ENCODE measurements at places on chromosomes 7 and 10. TPM values are rescaled to one million over a fixed set of nuclear protein-coding genes. Genes with fewer than 3 reads are reported as not detected.
A peak's percentile ranks its signal among the peaks of the same experiment; 100 is the strongest.

DNA sequence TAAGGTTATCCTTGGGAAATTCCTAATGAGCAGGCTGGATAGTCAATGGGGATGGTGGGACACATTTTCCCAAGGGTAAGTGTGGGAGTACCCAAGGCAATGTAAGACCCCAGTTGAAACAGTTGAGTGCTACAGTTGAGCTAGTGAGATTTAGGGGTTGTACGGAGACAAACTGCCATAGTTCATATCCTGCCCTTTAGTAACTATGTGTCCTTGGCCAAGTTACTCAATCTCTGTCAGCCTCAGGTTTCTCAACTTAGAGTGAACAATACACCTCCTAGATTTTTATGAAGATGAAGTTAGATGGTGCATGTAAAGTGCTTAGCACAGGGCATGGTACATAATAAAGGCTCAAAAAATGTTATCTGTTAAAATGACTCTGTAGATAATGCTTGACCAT lies 20.5 kb downstream of the HABP2 start:
- DNase-seq: no peak
- H3K4me1 ChIP-seq: no peaks in the 10 kb centered on the region
- no peaks in the 10 kb centered on the region for H3K36me3 ChIP-seq
- no peak overlapping the region for H3K4me3 ChIP-seq

DNA sequence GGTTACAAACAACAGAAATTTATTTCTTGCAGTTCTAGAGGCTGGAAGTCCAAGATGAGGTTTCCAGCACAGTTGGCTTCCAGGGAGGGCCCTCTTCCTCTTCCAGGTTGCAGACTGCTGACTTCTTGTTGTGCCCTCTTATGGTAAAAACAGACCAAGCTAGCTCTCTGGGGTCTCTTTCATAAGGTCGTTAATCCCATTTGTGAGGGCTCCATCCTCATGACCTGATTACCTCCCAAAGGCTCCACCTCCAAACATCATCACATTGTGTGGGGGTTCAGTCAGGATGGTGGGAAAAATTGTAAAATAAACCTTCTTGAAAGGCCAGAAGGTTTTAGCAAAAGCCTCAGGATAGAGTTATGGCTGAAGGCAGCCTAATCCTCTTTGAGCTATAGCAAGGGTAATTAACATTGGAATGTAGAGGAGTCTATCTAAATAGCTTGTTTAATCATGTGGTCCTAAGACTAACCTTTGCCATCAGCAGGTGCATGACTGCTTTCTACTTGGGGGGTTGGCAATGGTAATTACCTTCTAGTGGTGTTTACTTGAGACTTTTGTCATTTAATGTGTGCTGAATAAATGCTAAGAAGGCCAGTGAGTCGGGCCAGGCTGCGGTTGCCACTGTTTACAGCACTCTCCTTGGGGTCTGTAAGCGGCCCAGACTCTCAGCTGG lies 80.8 kb downstream of the PPP1R17 start:
- H3K27ac ChIP-seq: no peak overlapping the region
- H3K4me1 ChIP-seq: no peaks in the 10 kb centered on the region
- DNase-seq: no peak

- H3K27ac ChIP-seq: no peak overlapping the region
- H3K4me1 ChIP-seq: peaks cover 41% of the 10 kb centered on the region
- H3K27me3 ChIP-seq: no peaks in the 10 kb centered on the region
- DNase-seq: no peak
- no peaks in the 10 kb centered on the region for H3K36me3 ChIP-seq
These were observed 14.0 kb downstream of the KMT2E start for GRCh38 chr7:105028004-105028403.

GRCh38 chr7:25847336-25848070 lies 304.5 kb upstream of the NFE2L3 start:
- H3K27me3 ChIP-seq: peaks cover 6% of the 10 kb centered on the region
- H3K36me3 ChIP-seq: no peaks in the 10 kb centered on the region
- DNase-seq: no peak
- no peak overlapping the region for H3K4me3 ChIP-seq
- no peak overlapping the region for H3K27ac ChIP-seq

DNA sequence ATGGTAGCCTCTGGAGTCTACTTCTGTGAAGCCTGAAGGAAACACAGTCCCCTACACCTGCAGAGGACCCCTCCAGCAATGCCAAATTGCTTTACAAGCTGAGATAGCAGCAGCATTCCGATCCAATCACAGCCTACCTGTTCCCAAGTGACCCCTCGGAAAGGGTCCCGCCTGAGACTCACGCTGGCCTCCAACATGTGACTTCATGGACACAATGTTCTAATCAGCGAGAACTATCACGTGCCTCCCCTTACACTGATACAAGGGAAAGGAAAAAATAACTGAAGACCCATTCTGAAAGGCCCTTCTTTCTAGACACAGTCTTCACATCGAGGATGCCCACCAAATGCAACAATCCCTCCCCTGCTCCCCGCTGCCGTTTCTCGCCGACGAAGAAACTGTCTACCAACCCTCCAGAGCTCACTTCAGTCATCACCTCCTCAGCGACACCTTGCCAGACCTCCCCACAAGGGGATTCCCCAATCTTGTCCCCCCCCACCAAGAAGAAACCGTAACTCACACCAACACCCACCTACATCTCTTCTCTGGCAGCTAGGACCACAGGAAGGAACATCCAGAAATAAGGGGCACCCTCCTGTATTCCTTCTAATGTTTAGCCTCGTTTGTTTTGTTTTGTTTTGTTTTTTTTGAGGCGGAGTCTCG lies 1.8 kb downstream of the SNX8 start:
- H3K36me3 ChIP-seq: no peaks in the 10 kb centered on the region
- H3K27me3 ChIP-seq: no peaks in the 10 kb centered on the region
- H3K4me3 ChIP-seq: no peak overlapping the region

- no peaks in the 10 kb centered on the region for H3K36me3 ChIP-seq
- no peak overlapping the region for H3K4me3 ChIP-seq
- no peak for DNase-seq
These were observed 607.0 kb downstream of the DNAJB9 start for GRCh38 chr7:109176661-109177060.

DNA sequence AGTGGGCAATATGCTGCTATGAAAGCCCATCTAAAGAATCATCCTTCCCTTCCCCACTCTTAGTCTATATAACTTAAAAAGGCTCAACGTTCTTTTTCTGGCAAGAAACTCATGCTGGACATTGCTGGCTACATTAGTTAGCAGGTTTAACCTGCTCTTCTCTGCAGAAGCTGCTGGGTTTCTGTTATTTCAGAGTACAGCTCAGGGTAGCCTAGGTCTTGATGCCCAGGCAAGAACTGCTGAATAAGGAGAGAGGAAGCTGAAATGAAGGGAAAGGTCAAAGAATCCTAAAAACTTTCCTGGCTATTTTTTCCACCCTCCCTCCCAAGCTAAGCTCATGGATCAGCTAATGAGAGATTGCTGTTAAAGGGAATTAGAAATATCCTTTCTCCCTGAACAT lies 79.4 kb downstream of the ANKIB1 start:
- no peaks in the 10 kb centered on the region for H3K36me3 ChIP-seq
- no peaks in the 10 kb centered on the region for H3K27me3 ChIP-seq
- H3K4me1 ChIP-seq: no peaks in the 10 kb centered on the region
- H3K27ac ChIP-seq: no peak overlapping the region
- no peak overlapping the region for H3K4me3 ChIP-seq

GRCh38 chr10:103548581-103549348 lies 55.3 kb downstream of the NEURL1 start:
- H3K4me3 ChIP-seq: no peak overlapping the region
- no peak for DNase-seq
- no peaks in the 10 kb centered on the region for H3K36me3 ChIP-seq
- H3K27me3 ChIP-seq: no peaks in the 10 kb centered on the region
- H3K27ac ChIP-seq: no peak overlapping the region
- H3K4me1 ChIP-seq: peaks cover 13% of the 10 kb centered on the region

DNA sequence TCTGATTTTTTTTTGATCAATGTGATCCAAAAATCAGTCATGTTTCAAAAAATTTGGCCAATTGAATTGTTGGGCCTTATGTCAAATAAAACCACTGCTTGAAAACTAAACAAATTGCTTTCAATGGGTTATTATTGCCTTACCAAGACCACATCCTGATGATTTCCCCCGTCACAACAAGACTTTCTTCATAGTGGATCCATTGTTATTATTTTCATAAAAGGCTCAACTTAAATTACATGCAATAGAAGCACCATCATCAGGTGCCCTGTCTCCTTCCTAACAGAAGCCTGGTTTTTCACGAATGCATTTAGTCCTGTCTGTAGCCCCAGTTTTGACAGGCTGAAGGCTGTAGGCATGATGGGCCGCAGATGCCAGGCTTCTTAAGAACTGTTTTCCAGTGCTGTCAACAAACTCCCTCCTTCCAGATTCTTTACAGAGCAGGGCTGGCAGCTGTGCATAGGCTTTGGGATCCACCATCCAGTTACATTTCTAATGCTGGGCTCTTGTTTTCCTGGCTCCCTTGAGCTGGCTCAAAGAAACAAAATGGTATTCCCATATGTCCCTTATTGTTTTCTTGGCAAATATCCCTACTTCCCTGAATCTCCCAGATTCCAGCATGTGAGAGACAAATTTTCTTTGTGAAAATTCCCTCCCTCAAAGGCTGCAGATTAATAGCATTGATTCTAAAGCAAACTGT lies 302.0 kb downstream of the TWIST1 start:
- no peaks in the 10 kb centered on the region for H3K27me3 ChIP-seq
- no peak overlapping the region for H3K4me3 ChIP-seq
- H3K4me1 ChIP-seq: no peaks in the 10 kb centered on the region
- no peak overlapping the region for H3K27ac ChIP-seq

DNA sequence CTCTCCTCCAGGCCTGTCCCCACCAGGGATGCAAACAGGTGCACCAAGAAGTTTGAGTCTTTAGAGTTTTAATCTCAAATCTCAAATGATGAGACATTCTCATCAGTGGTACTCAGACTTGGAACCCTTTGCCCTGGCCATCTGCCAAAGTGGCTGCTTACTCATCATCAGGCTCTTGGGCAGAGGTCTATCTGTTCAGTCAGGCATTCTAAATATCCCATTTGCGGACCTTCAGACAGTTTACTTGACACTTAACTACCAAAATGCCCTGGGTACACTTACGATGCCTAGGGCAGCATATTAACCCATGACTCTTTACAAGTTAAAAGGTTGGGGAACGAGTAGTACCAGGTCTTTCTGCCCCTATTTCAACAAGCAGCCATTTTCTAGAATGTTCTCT lies 61.2 kb upstream of the YAE1 start:
- H3K4me1 ChIP-seq: no peaks in the 10 kb centered on the region
- no peaks in the 10 kb centered on the region for H3K27me3 ChIP-seq
- H3K4me3 ChIP-seq: no peak overlapping the region
- H3K27ac ChIP-seq: no peak overlapping the region
- peak; percentile 45 for DNase-seq

DNA sequence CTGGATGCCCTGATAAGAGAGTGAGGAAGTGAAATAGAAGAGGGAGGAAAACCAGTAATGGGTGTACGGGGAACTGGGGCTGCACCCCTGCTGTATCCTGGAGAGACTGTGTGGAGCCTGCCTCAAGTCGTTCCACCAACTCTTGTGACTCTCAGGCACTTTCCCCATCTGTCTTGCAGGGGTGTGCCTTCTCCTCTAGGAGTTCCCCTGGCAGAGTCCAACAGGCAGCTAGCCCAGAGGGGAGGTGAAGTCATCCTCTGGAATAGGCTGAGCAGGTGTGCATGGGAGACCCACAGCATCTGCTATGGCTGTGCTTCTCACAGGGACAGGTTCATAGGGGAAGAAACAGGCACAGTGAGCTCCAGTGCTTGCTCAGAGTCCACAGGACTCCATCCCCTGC lies 46.8 kb downstream of the WIPF3 start:
- no peaks in the 10 kb centered on the region for H3K36me3 ChIP-seq
- H3K27me3 ChIP-seq: no peaks in the 10 kb centered on the region
- no peaks in the 10 kb centered on the region for H3K4me1 ChIP-seq
- no peak overlapping the region for H3K4me3 ChIP-seq

DNA sequence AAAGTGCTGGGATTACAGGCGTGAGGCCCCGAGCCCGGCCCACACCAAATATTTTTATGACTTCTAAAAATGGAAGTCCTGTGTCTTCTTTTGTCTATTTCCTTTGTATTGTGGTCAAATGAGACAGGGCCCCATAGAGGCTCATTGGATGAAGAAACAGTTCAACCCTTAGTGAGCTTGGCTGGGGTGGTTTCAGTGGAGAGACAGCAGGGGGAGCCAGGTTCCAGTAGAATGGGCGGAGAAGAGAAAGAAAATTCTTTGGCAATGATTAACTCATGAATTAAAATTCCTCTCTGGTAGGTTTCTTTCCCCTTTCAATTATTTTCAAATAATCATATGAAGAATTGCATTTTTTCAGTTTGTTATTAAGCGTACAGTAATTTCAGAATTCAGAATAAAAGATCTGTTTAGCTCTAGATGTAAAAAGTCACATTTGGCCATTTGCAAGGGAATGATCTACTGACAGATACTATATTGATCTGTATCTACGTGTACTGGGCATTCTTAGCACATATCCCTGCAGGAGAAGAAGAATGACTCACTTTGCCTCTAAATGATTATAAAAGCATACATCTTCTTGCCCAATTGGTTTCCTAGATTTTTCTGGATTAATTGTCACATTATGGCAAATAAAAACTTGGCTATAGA lies 43.2 kb downstream of the PNLIPRP3 start:
- H3K36me3 ChIP-seq: no peaks in the 10 kb centered on the region
- no peaks in the 10 kb centered on the region for H3K27me3 ChIP-seq
- no peak overlapping the region for H3K27ac ChIP-seq

GRCh38 chr7:50632561-50633413 lies 67.6 kb upstream of the DDC start:
- no peaks in the 10 kb centered on the region for H3K36me3 ChIP-seq
- no peaks in the 10 kb centered on the region for H3K4me1 ChIP-seq
- peak; percentile 62 for DNase-seq
- H3K27me3 ChIP-seq: no peaks in the 10 kb centered on the region

- H3K4me1 ChIP-seq: no peaks in the 10 kb centered on the region
- H3K27me3 ChIP-seq: peaks cover 10% of the 10 kb centered on the region
- DNase-seq: no peak
- H3K4me3 ChIP-seq: no peak overlapping the region
- no peaks in the 10 kb centered on the region for H3K36me3 ChIP-seq
- H3K27ac ChIP-seq: no peak overlapping the region
These were observed 141.6 kb upstream of the WNT16 start for GRCh38 chr7:121187222-121187621.

MASTL gene
- total RNA-seq: 44.9 TPM

FXYD4 gene
- total RNA-seq: not detected

ASZ1 gene
- not detected for total RNA-seq

INSYN2A gene
- total RNA-seq: not detected
